ENCODE measurements at places on chromosomes 11 and 22.

- peak; percentile 9 for DNase-seq
These were observed 393.5 kb downstream of the BUD13 start for GRCh38 chr11:116379185-116379828.

DNA sequence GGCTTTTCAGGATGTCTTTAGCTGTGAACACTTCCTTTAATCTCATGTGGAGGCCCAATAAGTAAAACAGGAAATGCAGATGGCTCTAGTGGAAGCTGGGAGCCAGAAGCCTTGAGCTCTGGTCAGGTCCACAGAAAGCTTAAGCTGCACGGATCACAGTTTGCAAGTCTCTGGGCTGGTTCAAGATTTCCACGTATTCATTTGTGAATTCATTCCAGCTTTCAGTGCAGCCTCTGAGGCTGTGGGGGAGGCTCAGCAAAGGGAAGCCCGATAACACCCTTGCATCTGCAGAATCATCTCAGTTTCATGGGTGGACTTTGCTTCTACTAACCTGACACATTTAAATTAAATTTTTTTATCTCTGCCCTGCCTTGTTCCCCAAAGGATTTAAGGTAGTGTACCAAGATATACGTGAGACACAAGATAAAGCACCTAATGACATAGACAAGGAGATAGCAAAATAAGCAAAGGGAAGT lies 65.6 kb downstream of the ISX start:
- no peak for DNase-seq

- no peak for DNase-seq
These were observed 42.1 kb downstream of the MYO7A start for GRCh38 chr11:77170107-77170506.

GRCh38 chr11:13649619-13650018 lies 18.8 kb upstream of the FAR1 start:
- no peak for DNase-seq

DNA sequence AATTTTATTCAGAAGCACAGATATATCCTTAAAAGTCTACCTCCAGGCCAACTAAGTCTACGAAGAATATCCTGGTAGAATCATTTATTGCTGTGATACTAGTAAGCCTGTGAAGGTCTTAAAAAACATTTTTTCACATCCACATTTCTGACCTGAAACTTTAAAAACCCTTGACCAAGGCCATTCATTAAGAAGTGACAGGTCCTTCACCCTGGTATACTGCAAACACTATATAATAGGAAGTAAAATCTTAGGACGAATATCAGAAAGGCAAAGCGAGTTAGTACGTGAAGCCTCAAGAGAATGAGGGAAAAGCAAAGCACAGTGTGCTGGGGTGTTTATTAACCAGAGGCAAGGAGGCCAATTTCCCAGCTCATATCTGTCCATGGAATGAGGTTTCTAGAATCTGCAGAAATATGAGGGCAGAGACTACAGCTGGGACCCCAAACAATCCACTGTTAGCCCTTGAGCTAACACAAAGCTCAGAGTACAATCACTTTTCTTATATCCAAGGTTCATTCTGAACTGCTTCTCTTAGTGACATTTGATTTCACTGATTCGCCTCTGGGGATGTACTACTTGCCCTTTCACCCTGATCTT lies 71.0 kb downstream of the AMBRA1 start:
- no peak for DNase-seq

- no peak for DNase-seq
These were observed at the start of gene SYT12 for GRCh38 chr11:67022961-67023956. Gene SYT12 (plus strand): TSS chr11:67023134. CDS start chr11:67030145, 7,011 bp downstream.

DNA sequence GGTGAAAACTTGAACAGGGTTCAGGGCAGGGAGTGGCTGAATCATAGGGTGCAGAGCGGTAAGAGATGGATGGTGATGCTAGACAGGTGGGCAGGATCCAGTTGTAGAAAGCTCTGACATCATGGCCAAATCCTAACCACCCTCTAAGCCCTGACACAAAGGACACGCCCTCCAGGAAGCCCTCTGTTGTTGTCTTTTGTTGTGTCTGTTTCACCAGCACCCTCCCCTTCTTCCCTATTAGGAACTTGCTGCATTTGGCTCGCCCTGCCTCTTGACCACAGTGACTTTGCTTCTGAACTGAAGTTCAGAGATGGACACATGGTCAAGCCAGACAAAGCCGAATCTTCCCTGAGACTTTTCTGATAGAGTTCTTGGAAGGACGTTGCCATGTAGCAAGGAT lies 14.2 kb upstream of the APOL6 start:
- no peak for DNase-seq

- no peak for DNase-seq
These were observed 3.9 kb downstream of the AGBL2 start for GRCh38 chr11:47711225-47711624.

DNA sequence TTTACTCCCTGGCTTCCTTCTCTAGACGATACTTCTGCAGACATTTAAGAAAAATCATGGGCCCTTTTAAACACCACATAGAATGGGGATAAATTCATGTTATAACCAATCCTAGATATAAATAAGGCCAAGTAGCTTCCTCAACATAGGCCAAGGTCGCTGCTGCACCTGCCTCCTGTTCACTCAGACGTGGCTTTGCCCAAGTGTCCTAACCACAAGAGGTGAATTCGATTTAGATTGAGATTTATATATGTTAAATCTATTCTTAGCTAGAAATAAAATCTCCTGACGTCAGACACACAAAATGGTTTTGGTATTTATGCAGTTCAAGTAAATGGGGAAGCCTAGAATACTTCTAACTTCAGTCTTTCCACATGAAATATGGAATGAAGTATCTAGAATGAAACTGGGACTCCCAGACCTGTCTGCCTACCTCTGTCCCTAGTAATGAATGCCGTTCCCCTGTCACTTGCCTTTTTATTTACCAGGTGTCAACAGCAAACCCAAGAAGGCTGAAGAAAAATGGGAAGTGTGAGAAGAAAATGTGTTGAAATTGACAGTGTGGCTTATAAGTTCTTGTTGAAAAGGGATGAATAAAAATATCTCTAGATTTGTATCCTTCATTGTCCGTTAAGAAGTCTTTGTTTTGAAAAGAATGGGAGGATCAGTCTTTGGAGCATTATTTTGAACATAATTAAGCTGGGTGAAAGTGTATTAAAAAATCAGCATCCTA lies 131.8 kb downstream of the HIPK3 start:
- no peak for DNase-seq

- no peak for DNase-seq
These were observed at the start of gene CASP12 for GRCh38 chr11:104897891-104898684. Gene CASP12 (minus strand): TSS chr11:104898460.

- DNase-seq: no peak
These were observed 28.5 kb downstream of the CD44 start for GRCh38 chr11:35167426-35167954.

- no peak for DNase-seq
These were observed 27.9 kb downstream of the NOX4 start for GRCh38 chr11:89463266-89463780.

DNA sequence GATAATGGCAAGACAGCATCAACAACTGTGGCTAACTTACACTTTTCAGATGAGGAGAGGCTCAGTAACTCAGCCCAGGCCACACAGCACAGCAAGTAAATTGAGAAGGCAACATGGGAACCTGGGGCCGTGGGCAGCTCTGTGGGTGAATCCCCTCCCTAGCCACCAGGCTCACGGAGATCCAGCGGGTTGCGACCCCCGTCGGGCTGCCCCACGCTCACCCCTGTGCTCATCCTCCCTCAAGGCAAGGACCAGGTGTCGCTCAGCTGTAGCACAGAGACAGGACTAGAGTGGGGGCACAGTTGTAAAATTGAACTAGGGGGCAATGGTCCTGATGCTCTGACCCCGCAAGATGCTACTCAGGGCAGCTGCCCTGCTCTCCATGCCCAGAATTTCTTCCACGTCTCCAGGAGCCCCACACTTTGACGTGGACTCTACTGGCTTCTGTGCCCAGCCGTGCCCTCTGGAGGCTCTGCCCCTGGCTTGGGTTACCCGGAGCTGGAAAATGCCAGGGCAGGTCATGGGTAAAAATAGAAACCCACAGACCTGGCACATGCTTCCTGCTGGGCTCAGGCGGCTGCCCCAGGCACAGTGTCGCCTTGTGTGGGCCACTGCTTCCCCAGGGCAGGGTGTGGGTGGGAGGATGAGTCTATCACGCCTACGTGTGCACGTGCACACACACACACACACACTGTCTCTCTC lies 9.0 kb downstream of the TUBA8 start:
- DNase-seq: peak; percentile 16

DNA sequence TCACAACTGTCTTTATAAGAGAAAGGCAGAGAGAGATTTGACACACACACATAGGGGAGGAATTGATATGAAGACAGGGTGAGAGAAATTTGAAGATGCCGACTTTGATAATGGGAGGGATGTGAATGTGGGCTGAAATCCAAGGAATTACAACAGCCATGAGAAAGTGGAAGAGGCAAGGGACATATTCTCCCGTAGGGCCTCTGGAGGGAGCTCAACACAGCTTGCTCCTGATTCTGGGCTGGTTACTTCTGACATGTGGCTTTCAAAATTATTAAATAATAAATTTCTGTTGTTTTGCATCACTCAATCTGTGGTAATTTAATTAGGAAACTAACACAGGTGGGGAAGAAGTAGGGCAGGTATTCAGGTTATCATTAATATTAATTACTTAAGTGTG lies 282.9 kb downstream of the LUZP2 start:
- peak; percentile 12 for DNase-seq

GRCh38 chr22:42326801-42327200 lies 56.3 kb upstream of the TCF20 start:
- no peak for DNase-seq

GRCh38 chr11:46838501-46838900 lies 7.6 kb downstream of the CKAP5 start:
- DNase-seq: no peak

DNA sequence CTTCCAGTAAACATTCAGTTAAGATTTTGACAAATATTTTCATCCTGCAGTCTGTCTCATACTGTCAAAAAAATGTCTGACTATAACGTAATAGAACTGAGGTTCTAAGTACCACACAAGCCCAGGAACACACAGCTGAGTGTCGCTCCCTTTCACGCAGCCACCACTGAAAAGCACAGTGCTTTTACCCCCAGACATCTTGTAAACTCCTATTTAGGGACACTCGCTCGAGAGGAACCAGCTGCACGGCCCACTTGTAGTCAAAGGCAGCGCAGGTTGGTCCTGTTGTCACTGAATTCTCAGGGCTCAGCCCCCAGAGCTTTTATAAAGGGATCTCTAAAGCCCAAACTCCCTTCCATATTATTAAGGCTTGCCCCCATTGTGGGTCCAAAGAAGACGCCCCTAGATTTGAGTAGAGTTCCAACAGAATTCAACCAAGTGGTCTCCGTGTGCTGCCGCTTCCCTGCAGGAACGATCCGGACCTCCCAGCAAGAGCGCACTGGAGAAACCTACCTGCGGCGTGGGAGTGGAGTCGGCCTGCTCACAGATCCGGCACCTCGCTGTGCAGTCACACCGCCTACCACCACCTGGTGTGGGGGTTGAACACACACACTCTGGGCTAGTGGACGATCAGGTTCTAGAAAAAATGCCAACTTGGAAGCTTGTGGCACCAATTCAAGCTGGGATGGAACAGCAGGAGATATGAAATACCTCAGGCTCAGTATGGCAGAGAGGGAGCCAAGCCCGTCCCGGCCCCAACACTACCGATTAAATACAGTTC lies 23.4 kb downstream of the ASPHD2 start:
- no peak for DNase-seq

DNA sequence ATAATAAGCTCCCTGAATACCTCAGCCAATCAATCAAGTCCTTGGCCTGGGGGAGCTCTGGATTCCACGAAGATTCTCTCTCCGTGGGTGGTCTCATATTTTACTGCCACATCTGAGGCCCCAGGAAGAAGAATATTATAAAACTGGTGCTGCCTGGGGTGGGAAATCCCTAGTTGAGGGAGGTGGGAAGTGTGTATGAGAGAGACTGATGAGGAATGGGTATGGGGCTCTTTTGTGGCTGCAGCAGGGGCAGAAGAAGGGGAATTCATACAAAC lies 71.5 kb downstream of the SYN3 start:
- DNase-seq: no peak

DNA sequence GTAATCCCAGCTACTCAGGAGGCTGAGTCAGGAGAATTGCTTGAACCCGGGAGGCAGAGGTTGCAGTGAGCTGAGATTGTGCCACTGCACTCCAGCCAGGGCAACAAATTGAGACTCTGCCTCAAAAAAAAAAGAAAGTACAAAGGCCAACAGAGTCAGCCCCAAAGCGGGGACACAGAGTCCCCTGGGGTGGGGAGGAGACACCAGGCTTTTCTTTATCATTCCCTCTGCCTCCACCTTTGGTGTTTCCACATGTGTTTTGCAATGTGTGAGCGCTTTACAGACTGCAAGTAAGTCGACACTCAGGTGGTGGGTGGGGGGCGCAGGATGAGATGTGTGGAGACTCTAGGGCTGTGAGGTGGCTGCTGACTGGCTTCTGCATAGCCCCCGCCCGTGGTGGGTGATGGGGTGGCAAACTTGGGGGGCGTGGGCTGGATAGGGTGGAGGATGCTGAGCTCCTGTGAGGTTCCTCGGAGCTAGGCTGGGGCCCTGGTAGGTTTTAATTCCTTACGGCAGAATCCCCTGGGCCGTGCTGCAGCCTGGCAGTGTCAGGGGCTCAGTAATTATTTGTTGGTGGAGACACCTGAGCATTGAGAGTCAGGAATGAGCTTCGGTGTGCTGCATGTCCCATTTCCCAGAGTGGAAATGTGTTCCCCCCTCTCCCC lies 177.2 kb downstream of the CTTN start:
- no peak for DNase-seq

DNA sequence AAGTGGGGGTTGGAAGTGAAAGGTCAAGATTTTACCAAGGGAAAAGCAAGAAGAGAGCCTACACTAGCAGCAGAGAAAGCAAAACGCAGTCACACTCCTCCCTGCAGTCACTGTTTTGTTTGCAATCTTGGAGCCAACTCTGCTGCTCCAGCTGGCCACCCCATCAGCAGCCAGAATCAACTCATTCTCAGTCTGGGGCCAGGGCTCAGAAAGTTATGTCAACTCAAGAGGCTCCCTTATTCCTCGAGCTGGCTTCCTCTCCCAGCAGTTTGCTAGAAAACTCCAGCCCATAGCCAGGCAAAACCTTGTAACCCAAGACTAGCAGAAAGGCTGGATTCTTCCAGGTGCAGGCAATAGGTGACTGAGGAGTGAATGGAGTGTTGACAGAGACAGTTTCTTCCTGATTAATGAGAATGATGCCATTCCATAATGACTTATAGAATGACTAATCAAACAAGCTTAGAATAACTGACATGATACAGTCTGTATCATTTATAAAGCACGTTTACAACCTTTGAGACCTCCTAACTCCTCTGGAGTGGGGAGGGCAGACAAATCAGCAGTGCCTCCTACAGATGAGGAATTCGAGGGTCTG lies 53.4 kb downstream of the P4HA3 start:
- DNase-seq: no peak

DNA sequence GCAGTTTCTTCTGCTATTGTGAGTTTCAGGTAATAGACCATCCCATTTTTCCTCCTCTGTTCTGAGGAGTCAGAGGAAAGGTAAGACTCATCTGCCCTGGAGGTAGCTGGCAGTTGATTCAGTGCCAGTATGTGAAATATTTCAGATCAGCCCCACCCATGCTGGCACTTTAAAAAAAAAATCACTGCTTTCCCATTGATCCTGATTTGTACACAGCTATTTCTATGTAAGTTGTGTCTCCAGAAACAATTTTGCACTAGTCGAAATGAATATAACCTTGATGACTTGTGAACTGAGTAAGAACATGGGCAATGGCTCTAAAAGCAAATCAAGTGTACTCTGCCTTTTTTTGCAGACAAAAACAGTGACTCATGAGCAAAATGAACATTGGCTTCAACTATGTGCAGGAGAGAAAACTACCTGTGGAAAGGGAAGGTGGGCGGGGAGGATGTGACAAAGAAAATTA lies 82.0 kb upstream of the OR5AK2 start:
- DNase-seq: peak; percentile 79

- DNase-seq: peak; percentile 20
These were observed 583 bp downstream of the PDGFD start for GRCh38 chr11:104163100-104164027.

Data from MCF 10A (cell line).